ENCODE measurements at places on chromosomes 11 and 22.

DNA sequence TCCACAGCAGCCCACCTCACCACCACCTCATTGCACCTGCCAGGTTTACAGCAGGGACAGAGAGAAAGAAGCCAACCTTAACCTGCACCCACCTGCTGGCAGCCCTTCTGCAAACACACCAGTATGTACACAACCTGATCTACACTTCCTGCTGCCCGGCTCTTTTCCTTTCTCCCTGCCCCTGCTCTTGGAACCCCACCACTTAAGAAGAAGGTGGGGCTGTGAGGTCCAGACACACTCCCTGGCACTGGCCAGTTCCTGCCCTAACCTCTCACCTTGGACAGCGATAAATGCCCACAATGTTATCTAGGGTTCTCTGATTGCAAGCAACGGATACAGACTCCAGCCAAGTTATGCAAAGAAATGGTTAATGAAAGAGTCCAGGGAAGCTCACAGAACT is 10.8 kb upstream of the SLC35C1 start:
- no peak for DNase-seq

- no peak for DNase-seq
Measured at GRCh38 chr22:37126882-37127281, 17.4 kb upstream of the TMPRSS6 start.

DNA sequence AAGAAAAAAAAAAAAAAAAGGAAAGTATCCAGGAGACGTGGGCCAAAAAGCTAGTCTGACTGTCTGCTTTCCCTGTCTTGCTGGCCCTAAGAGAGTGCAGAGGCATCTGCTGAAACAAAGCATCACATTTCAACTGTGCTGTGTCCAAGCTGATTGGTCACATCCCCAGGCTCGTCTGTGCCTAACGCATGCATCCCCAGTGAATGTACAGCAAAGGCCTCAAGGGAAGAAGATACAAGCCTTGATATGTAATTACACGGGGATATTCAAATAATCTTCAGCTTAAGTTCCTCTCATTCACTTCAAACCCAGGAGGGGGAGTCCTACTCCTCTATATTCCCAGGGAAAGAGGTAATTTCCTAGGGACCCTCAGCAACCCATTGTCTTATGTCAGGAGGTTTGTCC is 5.4 kb upstream of the SORL1 start:
- DNase-seq = no peak

- DNase-seq = no peak
Measured at GRCh38 chr11:75198278-75198973, 42.1 kb upstream of the TPBGL start.

DNA sequence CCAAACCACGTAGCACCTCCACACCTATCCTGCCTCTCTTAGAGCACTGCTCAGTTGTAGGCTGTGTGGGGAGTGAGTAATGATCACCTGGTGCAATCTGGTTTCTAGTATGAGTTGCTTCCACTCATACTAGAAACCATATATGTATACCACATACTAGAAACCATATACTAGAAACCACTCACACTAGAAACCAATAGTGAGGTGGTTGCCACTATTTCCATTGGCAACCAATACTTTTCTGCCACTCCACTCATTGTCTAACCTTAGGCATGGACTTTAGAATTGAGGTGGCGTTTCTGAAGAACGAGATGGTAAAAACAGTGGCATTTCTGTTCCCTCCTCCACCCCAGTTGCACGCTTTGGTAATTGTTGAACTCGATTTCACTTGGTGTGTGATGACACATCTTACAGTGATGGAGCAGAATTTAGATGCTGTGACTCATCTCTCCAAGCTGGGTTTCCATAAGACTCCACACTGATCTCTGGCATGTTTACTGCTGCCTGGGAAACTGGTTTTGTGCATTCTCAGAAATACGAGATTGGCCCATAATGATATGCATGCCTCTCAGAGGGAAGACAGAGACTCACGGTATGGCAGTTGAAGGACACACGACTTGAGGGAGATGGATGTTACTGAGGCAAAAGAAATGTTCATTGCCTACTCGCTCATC is 82.9 kb downstream of the KIRREL3 start:
- DNase-seq = no peak
